ENCODE measurements at places on chromosomes 3 and 15. TPM values are rescaled to one million over a fixed set of nuclear protein-coding genes. Genes with fewer than 3 reads are reported as not detected.

- peak; percentile 55 for DNase-seq
Measured at GRCh38 chr3:51559411-51559888, 20.9 kb downstream of the RAD54L2 start.

DNA sequence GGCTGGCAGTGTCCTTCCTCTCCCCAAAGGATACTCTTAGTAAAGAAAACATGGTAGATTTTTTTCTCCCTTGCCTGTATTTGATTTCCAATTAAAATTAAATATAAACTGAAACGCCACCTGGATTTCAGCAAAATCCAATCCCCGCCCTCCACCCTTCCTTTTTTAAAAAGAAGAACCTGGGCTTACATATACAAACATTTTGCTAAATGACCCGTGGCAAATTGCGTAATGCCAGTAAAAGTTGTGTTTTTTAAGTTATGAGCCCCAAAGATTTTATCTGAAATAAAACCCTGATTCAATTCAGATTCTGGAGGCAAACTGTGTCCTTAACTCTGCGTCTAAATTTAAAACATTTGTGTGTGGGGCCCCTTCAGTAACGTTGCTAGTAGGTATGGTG lies 403.0 kb downstream of the FOXP1 start:
- DNase-seq: no peak

- DNase-seq: no peak
Measured at GRCh38 chr15:91231703-91232102, 131.6 kb downstream of the SV2B start.

DNA sequence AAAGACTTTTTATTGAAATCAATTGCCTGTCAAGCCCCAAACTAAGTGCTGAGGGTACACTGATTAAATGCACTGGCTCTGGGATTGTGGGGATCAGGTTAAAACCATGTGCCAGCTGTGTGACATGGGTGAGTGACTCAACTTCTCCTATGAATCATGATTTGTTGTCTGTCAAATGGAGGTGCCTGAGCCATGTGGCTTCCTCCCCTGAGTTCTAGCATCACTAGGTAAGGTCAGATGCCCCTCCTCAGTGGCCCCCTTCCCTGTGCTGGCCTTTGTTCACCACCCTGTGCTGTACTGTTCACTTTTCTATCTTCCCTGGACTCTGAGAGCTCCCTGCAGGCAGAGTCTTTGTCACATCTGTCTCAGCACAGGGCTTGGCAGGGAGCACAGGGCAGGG lies 43.6 kb upstream of the ATP2B2 start:
- no peak for DNase-seq

DNA sequence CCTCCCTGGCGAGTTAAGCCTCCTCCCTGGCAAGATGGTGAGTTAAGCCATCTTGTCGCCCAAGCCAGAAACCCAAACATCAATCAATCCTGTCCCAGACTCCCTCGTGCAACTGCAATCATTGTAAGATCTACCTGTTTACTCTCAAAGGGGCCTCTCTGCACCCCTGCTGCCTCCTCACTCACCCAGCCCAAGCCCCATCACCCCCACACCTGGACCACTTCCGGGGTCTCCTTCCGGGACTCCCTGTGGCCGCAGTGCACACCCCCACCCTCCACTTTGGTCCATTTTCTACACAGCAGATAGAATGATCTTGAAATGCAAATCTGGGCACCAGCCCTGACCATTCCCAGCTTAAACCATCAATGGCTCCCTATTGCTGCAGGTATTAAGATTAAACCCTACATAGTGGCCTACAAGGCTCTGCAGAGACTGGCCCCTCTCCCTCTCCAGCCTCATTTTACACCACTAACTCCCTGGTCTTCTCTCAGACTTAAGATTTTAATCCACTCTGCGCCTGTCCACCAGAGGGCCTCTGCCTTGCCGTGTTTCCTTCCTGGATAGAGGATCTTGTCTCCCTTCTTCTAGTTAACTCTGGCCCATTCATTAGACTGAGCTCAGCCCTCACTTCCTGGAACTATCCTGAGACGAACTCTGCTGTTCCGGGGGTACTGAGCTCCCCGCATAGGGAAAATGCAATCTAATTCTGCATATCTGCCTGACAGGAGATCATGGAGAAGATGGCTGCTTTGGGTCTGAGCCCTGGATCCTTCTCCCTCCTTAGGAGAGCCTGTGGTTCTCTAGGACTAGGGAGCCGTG lies 41.9 kb upstream of the SLC6A1 start:
- DNase-seq: peak; percentile 26

GRCh38 chr3:81643721-81644120 lies 117.7 kb downstream of the GBE1 start:
- no peak for DNase-seq

DNA sequence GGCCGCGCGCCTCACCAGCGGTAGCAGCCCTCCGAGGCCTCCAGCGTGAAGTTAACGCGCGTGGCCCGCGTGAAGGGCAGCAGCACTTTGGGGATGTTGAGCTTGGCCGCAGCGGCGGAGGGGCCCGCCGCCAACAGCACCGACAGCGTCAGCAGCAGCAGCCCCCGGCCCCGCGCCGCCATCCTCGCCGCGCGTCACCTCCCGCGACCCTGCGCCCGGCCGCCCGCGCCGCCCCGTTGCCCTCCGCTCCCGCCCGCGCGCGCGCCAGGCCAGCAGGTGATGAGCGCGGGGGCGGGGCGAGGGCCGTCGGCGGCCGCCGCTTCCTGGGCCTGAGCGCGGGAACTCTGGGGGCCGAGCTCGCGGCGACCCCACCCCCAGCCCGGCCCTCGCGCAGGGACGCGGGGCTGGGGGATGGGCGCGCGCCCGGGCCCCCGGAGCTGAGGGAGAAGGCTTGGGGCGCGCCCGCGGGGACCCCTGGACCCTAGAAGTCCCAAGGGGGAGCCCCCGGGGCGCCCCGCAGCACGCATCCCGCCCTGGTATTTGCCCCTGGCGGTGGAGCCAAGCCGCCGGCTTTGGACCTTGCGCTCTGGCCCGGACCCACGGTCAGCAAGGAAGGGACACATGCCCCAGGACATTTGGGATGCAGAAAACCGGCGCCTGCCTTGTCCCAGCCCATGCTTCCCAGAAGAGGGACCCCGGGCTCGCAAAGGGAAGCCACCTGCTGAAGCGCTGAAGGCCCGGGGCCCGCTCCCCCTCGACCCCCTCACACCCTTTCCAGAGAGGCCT lies at the start of gene NUP210:
Gene NUP210 (minus strand): TSS at position 278 of the 786 bp plus-strand sequence. CDS start 96 bp downstream, at position 182.
- no peak for DNase-seq

DNA sequence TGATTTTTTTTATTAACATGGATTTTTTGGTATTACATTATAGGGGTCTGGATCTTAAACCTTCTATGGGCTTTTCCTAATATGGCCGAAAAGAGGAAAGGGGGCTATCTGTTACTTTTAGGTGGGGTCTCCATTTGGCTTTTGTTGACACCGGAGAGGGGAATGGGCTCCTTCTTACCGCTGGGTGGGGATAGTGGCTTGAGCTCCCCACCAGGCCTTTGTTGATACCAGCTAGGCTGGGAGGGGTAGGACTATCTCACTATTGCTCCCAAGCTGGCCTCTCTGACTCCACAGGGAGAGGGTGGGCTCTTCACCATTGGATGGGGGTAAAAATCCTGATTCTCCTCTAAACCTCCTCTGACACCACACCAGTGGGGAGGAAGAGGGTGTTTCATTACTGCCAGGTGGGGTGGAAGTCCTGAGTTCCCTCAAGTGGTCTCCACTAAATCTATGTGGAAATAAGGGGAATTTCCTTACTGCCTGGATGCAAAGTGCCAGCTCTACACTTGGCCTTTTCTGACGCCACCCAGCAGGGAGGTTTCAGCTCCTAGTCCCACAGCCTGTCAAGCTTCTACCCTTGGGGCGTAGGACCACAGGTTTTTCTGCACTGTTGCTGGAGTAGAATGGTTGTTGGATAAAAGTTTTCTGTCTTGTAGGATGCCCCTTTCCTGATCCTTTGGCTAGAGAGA lies 572.3 kb downstream of the MAGI1 start:
- no peak for DNase-seq

DNA sequence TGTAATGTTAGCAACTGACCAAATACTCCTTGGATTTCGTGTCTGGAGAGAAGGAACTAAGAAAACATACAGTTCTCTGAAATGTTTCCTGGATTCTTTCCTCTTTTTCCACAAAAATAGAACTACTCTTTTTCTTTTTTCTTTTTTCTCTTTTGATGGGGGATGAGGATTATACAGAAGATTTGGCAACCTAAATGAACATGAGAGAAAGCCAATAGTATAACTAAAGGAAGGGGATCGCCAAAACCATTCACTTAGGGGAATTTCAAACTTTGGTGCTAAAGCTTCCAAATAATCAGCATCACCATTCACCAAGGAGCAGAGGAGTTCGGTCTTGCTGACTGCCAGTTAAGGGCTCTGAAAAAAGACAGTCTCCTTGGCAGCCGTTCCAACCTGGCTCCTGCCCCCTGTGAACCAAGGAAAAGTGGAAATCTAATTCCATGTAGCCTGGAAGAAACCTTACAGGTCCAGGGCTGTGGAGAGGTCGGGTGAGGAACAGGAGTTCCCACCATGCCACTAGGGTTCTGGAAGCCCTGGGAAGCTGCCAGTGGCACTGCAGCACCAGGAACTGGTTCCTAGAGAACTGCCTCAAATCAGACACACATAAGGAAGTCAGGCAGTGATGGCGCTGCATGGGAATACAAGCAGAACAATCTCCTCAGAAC lies 176.9 kb downstream of the TNIK start:
- no peak for DNase-seq

- DNase-seq: no peak
Measured at GRCh38 chr3:125098611-125099291, 43.0 kb upstream of the HEG1 start.

DNA sequence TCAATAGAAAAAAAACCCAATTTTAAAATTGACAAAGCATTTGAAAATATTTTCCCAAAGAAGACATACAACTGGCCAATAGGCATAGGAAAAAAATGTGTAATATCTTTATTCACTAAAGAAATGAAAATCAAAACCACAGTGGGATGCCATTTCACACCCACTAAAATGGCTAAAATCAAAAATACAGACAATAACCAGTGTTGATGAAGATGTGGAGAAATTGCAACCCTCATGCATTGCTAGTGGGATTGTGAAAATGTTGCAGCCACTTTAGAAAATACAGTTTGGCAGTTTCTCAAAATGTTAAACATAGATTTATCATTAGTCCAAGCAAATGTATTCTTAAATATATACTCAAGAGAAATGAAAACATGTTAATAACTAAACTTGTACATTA lies 315.1 kb upstream of the GPR149 start:
- DNase-seq: no peak

- DNase-seq: no peak
Measured at GRCh38 chr3:8824238-8824637, 54.8 kb upstream of the OXTR start.

DNA sequence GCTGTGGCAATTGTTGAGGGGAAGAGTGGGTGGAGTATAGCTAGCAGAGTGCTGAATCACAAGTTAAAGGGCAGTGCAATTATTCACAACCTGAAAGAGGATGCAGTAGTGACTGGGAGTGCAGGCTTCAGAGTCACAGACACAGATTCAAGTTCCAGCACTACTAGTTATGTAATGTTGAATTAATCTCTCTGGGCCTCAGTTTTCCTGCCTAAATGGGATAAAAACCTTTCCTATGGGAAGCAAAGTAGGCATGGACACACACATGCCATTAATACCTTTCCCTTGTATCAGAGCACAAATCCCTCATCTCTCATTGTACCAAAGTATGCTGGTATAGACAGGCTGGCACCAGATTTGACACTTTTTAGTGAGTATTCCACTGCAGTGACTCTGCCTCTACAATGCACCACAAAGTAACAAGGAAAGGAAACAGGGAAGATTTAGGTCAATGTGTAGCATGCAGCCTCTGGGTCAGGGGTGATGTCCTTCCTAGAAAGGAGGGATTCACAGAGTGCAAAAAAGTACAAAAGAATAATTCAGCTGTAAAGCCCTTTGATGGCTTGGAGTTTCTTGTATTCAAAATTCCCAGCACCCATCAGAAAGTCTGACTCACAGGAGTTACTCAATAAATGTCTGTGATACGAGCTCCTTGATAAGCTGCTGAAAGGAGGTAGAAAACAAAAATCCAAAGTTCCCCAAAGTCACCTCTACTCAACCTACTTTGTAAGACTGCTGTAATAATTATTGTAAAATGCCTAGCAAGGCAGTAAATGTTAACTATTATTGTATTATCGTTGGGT lies 507.5 kb upstream of the TGFBR2 start:
- no peak for DNase-seq

- DNase-seq: no peak
Measured at GRCh38 chr15:89822951-89823711, 8.5 kb upstream of the ANPEP start.

The SMCO1 gene
- 3.2 TPM for polyA plus RNA-seq

The CCR9 gene
- polyA plus RNA-seq: not detected

The NPAP1 gene
- under 0.01 TPM for polyA plus RNA-seq

The MYRIP gene
- polyA plus RNA-seq: 0.52 TPM

The LRRC31 gene
- polyA plus RNA-seq: not detected

The NRROS gene
- polyA plus RNA-seq: 2.5 TPM

The RBPMS2 gene
- 200 TPM for polyA plus RNA-seq

The MOBP gene
- 0.01 TPM for polyA plus RNA-seq

The ADGRG7 gene
- not detected for polyA plus RNA-seq

The LDHAL6B gene
- polyA plus RNA-seq: not detected
